ENCODE measurements at places on chromosomes 6 and 20.

DNA sequence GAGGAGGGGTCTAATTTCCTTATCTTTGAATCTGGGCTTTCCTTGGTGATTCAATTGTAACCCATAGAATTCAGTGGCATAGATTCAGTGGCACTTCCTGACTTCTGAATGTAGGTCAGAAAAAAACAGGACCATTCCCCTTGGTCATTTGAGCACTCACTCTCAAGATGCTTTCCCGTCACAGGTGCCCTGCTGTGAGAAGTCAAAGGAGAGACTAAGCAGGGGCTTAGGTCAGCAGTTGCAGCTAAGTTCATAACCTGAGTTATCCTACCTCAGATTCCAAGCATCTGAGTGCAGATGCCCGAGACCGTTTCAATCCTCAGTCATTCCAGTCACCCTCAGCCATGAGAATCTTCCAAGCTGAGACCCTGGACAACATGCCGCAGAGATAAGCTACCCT lies 506.6 kb downstream of the FRK start:
- DNase-seq: no peak

- DNase-seq: no peak
These were observed 2.3 kb downstream of the TENT5A start for GRCh38 chr6:81750200-81750599.

DNA sequence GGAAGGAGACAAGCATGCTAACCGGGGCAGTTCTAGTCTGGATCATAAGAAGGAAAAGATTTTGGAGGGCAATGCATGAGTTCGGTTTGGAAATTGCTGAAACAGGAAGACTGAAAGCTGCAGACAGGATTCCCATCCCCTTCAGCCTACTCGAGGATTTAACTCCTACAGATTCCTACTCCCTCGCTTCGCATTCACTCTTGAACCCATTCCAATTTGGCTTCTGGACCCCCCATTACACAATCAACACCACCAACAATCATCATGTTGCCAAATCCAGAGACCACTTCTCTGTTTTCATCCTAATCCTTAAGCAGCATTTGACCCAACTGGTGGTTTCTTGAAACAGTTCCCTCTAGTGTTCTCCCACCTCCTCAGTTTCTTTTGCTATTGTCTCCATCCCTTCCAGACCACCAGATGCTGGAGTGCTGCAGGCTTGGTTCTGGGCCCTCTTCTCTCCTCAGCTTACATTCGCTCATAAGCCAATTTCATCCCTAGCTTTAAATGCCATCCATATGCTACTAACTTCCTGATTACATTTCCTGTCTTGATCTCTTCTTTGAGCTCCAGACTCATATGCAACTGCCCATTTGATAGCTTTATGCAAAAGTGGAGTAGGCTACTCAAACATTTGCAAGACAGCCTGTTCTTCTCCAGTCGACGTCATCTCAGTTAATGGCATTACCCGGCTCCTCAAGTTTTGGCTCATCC lies 66.5 kb downstream of the DTNBP1 start:
- DNase-seq: no peak

- DNase-seq: no peak
These were observed 54.9 kb downstream of the CDH22 start for GRCh38 chr20:46253391-46253790.

GRCh38 chr6:159039885-159040258 lies 4.9 kb downstream of the TAGAP start:
- no peak for DNase-seq

DNA sequence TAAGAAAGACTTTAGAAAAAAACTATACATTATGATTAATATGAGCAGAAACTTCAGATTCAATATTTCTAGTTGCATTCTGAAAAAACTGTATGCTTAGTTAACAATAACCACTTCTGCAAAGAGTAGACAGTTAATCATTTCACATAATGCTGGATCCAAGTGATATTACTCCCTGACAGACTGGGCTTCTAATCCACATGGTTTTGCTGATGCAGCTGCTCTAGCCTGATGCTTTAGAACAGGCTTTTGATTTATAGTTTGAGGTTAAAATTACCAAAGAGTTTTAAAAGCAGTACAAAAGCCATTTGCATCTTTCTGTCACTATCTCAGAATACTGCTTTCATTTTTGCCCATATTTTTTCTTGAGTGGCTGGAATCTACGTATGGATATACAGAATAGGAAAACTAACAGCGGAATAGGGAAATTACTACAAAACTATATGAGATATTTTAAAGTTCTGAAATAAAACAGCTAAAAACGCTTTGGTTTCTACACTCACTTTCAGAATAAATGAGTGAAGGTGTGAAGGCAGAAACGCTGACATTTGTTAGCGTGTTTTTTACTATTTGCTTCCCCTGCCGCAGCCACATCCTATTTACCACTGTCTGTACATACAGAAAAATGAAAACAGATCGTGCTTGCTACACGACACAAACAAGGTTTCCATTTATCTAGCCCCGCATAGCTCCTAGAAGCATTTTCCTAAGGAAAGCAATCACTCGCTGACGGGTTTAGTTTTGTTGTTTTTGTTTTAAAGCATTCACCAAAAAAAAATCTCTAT lies 61.7 kb downstream of the METTL24 start:
- DNase-seq: no peak

DNA sequence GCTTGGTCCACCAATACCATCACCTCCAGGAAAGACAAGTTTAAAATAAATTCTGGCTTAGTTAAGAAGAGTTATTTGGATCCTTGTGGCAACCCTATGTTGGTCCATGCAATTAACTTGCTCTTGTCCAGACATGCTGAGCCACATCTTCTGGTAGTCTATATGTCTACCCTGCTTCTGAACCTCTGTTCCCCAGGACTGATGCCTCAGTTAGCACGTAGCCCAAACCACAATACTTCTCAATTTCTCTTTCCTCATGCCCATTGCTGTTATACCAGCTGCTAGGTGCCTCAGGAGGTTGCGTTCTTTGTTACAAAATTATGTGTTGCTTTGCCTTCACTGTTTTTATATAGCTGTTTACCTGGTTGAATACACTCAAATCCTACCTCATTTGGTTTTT lies 116.4 kb upstream of the KCNQ5 start:
- DNase-seq: no peak

DNA sequence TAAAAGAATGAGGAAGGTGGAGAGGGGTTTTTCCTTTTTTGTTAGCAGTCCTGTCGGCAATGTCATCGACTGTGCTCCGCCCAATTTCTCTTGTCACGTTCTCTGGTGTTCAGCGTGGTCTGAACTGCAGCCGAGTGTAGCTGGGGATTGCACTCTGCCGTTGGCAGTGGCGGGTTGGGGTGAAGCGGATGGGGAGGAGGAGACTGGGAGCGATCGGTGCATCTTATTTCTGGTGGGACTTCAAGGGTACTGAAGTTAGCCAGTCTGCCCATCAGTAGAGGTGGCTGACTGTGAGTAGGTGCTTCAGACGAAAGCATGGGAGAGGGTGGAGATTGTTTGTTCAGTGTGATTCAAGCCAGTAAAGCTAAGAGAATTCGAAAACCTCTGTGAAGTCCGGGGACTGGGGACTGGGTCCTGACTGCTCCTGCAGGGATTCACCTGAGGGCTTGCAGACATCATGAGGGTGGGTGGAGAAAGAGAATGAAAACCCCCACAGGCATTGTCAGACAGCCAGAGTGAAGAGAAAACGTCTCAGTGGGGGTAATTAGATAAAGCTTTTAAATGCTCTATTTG lies 5.1 kb downstream of the RREB1 start:
- DNase-seq: no peak

DNA sequence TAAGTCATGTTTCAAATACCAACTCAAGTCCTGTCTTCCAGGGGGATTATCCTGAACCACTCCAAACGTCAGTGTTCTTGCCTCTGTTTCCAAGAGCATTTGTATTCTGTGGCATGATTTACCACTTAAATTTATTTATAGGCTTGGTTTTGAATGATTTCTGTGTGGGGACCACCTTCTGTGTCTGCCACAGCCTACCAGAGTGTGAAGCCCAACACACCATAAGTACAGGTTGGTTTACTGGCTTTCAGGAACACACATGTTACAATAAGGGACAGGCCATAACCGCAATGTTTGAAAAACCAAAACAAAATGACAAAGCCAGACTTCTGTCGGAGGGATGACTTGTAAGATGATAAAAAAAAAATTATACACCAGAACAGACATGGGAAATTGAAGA lies 56.5 kb upstream of the MAP3K7 start:
- no peak for DNase-seq

- no peak for DNase-seq
These were observed 5.4 kb upstream of the PRDM1 start for GRCh38 chr6:106080763-106081095.

DNA sequence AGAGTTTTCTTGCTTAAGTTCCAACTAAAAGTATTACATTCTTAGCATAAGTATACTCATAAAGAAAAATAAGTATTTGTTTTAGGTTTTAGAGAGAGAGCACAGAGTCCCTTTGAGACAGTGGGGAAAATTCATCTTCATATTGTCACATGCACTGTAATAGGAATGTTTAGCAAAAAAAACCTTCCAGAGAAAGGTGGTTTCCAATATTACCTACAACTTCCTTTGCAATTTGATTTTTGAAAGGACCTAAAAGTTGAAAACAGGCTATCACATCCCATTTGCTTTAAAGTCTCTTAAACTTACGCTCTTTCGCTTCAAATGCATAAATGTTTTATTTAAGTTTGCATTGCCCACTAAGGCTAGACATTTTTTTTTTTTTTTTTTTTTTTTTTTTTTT lies 86.4 kb downstream of the OPRM1 start:
- no peak for DNase-seq

DNA sequence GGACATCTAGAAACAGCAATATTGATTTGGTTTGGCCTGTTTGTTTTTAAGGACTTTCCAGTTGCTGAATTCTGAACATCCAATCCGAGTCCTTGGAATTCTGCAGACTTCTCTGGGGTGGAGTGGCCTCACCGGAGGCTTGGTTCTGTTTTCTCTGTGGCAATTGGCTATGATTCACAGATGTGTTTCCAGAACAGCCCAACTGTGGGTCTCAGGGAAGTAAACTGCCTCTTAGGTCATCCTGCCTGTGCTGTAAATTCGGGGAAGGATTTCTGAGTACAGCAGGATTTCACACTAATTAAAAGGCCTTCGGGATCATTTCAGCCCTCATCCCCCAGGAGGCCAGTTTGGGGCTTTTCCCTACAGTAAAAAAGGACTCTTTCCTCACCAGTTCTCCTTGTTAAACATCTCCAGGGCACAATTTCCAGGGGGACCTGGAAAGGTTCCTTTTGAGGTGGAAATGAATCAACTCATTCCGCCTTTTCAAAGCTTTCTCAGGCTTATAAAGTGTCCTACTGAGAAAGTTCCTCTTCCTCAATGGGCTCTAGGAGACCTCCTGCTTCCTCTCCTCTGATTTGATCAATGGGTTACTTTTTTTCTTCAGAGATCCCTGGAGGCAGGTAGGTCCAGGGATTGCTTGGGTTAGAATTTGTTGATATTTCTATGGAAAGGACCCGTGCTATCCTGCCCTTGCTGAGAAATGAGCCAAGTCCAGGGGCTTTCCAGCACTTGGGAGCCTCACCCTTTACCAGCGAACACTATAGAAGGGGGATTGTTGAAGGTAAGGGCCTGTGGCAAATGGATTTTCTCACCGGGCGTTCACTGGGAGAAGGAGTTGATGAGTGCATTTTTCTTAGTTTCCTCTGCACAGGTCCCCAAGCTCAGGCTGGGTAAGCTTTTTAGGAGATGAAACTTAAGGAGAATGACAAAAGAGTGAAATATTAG lies 114.6 kb downstream of the CLIC5 start:
- no peak for DNase-seq

- DNase-seq: no peak
These were observed 284.9 kb upstream of the TBX18 start for GRCh38 chr6:85049282-85049681.

DNA sequence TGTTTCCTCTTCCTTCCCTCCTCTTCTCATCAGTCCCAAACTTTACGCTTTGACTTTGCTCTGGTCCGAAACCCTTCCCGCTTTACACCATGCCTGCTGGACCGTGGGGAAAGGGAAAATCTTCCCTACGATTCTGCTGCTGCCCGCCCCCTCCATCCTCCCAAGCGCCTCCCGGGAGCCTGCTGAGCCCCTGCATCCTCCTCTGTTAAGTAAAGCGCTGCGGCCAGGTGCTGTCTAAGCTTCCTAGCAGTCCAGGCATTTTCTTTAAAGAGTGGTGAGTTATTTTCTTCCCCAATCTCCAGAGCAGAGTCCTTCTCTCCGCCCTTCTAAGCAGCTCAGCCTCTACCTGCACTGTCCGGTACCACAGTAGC lies 376.3 kb downstream of the RNGTT start:
- no peak for DNase-seq

DNA sequence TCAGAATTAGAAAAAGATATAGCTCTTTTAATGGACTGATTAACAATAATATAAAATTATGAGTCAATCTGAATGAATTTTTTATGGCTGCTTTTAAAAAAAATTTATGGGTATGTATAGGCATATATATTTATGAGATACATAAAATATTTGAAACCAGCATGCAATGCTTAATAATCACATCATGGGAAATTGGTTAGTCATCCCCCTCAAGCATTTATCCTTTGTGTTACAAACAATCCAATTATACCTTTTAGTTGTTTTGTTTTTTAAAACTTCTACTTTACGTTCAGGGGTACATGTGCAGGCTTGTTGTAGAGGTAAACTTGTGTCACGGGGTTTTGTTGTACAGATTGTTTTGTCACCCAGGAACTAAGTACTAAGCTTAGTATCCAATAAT lies 63.4 kb upstream of the HMGCLL1 start:
- DNase-seq: no peak

GRCh38 chr6:159061805-159062563 lies 17.2 kb upstream of the TAGAP start:
- no peak for DNase-seq

GRCh38 chr20:20505554-20505953 lies 137.7 kb downstream of the INSM1 start:
- DNase-seq: no peak

Data from brain pericyte (primary cell).